SK-N-DZ (cell line): ENCODE measurements at places on chromosomes 7 and 10.

DNA sequence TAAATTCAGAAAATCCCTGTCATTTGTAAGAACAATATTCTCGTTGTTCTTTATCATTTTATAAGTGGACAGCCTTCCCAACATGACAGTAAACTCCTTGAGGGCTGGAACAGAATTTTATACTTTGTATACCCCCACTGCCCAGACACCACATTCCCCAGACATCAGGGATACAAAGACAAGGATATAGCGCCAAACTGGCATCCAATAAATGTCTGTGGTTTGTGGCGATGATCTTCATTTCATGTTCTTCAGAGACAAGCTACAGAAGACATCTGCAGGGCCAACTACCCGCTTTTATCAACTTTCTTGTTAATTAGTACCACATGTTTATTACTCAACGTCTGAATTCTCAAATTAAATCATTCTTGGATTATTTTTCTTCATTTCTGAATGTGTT is 155.9 kb downstream of the ATE1 start:
- DNase-seq, result no peak

DNA sequence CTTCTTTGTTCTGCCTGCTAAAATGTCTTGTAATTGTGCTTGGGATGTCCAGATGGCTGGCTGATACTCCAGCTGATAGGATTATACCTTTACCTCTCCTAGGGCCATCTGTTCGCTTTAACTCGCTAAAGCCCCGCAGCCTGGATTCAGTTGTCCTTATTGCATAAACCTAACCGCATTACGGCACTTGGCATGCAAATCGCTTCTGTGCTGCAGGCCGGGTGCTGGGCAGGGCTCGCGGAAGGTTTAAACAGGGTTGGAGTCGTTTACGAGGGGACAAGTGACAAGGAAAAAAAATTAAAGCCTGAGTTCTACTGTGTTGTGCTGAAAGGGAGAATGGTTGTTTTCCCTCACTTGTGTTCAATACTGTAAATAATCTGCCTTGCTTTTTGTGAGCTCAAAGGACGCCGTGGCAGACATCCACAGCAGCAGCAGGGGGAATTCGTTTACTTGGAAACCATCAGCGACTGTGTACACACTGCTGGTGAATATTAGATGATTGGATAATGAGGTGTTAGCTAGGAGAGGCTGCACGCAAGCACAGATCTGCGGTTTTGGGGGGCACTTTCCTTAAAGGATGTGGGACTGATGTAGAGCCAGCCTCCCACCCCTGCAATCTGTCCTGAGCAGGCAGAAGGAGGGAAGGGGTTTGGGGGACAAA is 93.0 kb downstream of the EBF3 start:
- DNase-seq, result peak; percentile 99

GRCh38 chr10:11243425-11244222 is 226.0 kb downstream of the CELF2 start:
- no peak for DNase-seq

- peak; percentile 25 for DNase-seq
Measured at GRCh38 chr7:108234971-108235450, 104.8 kb upstream of the LAMB4 start.

DNA sequence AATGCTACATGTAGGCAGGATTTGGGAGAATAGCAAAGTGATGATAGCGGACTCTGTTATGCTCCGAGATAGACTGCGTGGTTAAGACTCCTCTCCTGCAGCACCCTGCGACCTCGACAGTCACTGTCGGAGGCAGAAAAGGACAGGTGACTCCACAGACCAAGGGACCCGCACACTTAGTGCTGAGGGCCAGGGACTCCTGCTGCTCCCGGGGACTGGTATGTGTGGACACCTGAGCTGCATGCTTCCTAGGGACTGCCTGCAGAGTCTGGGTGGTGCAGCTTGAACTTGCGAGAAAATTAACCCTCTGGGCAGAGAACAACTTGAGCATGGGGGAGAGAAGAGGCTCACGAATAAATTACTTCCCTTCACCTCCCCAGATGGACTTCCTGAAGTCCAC is 407.1 kb upstream of the PFKP start:
- DNase-seq, result no peak

GRCh38 chr10:78365694-78366093 is 332.0 kb downstream of the RPS24 start:
- peak; percentile 60 for DNase-seq

GRCh38 chr7:127782654-127783559 is 130.9 kb downstream of the SND1 start:
- no peak for DNase-seq

GRCh38 chr10:77498210-77498609 is 139.4 kb downstream of the KCNMA1 start:
- DNase-seq, result no peak

DNA sequence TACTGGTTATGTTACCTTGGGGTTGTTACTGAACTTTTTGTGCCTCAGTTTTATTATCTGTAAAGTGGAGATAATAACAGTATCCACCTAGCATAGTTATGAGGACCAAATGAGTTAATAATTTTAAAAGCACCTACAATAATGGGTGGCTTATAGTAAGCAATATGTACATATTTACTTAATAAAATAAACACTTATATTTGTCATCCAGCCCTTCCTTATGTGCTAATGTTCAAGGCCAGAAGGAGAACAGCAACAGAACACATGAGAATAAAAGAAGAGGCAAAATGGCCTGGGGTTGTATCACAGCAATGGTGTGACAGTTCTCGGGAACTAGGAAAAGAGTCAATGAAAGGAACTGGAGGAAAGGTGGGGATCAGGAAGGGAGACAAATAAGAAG is 255.4 kb upstream of the LRGUK start:
- DNase-seq, result no peak

GRCh38 chr7:141073641-141074161 is at the start of gene TMEM178B:
TSS of gene TMEM178B (plus strand) at chr7:141074064.
- DNase-seq, result peak; percentile 41

DNA sequence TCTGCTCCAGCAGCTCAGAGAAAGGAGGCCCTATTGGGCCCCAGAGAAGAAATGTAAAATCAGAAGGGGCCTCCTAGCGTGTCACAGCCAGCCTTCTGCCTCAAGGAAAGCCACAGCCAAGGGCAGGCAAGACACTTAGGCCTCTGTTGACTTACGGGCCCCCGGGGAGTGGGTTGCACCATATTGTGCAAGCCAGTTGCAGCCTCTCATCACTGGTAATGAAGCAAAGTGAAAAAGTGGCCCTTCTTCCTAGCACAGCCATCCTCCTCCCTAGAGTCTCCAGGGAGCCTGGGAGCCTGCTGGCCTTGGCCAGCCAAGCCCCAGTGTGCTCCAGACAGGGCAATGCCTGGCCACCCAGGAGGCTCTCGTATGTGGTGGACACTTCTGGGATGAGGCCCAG is 56.2 kb upstream of the GDF10 start:
- no peak for DNase-seq

GRCh38 chr10:79502561-79503309 is 9.6 kb upstream of the EIF5AL1 start:
- DNase-seq, result peak; percentile 45

DNA sequence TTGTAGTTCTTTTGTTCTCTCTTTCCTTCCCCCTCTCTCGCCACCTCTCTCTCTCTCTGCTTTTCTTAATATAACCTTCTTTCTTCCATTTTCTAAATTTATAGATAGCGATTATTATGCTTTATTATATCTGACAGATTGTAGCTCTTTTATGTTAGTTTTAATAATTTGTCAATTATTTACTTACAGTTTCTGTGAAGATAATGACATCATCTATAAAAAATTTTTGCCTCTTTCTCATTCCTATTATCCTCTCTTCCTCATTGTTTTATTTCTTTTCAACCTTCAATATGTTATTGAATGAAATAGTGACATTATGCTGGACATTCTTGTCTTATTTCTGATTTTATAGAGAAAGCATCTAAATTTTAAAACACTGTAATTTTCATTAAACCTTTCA is 469.6 kb upstream of the NRG3 start:
- no peak for DNase-seq

DNA sequence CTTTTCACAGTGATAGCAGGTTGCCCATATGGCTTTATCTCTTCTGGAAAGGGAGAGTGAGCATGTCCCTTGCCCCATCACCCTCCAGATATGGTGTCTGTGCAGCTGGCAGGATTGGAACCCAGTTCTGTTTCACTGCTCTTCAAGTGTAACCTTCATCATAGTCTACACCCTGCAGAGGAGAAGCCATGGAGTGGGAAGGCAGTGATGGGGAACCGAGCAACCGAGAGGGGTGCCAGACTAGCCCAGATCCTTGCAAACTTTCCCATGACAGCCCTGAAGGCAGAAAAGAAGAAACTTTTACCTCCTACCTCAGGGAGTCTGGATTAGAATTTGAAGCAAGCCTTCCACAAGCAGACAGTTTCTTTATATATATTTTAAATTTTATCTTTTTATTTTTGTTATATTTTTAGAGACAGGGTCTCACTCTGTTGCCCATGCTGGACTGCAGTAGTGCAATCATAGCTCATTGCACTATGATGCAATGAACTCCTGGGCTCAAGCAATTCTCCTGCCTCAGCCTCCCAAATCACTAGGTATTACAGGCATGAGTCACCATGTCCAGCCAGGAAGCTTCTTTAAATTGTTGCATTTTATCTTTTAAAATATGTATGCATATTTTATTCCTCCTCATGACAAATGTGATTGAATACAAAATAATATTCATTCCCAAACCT is 133.3 kb downstream of the KCNMA1 start:
- no peak for DNase-seq

- DNase-seq, result no peak
Measured at GRCh38 chr10:1348773-1349050, 292.5 kb downstream of the WDR37 start.

DNA sequence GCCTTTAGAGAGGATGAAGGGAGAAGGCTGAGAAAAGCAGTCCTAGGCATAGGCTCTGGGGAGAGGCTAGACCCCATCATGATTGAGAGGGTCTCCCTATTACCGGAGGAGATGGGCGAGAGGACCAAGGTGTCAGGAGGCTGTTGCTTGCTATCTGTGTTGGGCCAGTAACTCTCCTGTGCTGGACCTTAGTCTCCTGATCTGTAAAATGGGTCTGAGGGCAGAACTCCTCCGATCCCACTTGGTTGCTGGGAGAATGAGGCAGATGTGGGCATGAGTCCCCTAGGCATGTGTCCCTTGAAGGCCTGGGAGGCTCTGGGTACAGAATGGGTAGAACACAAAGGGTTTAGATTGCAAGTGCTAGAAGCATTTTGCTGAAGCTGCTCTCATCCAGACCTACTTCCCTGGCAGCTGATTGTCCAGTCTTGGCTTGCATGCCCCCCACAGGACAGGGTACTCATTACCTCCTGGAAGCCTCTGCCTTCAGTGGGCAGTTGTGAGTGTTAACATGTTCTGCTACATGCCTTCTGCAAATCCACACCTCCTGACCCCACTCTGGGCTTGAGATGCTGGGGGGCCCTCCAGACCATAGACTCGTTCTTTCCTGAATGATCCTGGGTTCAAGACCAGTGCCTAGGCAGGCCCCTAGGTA is 4.4 kb downstream of the ZMIZ1 start:
- DNase-seq, result no peak

DNA sequence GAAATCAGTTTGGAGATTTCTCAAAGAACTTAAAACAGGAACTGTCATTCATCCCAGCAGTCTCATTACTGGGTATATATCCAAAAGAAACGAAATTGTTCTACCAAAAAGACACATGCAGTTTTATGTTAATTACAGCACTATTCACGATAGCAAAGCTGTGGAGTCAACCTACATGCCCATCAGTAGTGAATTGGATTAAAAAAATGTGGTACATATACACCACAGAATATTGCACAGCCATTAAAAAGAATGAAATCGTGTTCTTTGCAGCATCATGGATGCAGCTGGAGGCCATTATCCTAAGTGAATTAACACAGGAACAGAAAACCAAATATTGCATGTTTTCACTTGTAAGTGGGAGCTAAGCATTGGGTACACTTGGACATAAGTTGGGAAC is 158.9 kb downstream of the CDK14 start:
- DNase-seq, result no peak

DNA sequence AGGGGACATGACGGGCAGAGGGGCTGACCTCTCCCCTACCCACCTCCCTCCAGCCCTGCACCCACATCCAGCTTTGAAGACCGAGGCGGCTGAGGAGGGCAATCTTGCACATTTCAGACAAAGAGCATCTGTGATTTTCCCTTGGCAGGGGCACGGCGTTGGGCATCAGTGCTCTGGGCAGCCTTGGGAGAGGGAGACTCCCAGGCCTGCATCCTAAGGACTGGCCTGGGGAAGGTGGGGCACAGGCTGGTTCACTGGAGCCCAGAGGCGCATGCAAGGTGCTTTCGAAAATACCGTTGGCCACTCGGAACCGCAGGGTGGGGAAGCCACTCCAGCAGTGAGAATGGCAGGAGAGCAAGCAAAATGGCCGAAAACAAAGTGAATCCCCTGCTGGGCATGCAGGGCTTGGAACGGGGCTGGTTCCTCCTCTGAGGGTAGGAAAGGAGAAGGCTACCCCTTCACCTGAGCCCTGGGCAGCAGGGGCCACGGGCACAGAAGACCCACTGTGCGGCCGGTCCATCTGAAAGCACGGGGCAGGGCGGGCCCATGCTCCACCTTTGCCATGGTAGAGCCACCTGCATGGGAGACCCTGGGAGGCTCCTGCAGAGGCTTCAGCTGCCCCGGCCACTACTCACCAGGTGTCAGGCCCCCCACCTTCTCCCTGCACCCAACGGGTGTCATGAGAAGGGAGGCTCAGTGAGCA is 49.8 kb downstream of the EBF3 start:
- DNase-seq, result no peak

GRCh38 chr7:157543276-157543675 is 206.5 kb downstream of the DNAJB6 start:
- DNase-seq, result no peak

DNA sequence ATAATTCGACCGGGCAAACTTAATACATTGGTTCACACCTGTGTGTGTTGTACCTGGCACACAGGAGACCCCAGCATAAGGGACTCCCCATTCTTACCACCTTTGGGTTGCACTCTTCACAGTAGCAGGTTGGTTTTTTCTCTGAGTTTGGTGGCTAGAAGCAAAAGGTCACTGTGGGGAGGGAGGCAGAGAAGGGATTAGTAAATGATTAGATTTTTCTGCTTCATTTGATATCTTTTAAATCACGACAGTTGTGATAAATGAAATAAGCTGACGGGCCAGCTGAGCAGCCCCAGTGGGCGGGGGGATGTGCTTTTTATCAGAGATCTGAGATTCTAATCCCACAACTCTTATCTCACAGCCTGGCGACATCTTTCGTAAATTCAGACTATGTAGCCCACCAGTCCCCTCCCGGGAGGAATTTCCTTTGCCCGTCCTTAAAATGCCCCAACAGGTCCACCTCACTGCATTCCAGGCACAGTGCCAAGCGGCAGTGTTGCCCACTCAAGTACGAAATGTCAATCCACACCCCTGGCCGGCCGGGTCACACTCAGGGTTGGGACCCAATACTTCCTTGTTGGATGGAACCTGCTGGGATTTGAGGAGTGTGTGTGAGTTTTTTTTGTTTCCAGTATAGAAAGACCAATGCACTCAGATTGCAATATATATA is 10.5 kb upstream of the KCP start:
- DNase-seq, result no peak

- DNase-seq, result no peak
Measured at GRCh38 chr7:124681946-124682345, 83.6 kb downstream of the GPR37 start.

DNA sequence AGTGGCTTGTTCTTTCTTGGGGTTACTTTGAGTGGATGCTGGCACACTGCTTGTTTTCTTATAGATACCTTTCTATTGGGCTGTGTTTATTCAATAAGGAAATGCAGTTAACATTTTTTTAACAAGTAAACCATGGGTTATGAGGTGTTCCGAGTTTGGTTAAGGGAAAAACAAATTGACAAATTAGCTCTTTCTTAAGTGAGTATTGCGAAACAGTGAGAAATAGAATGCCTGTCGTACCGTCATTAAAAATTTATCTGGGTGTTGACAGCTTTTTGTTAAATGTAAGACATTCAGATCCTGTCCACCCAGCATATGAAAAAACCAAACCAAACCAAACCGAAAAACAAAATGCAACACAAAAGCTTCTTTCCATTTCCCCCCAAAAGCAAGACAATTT is 6.2 kb downstream of the CUX1 start:
- DNase-seq, result no peak
